ENCODE measurements at places on chromosomes 6 and 20.

GRCh38 chr6:137056121-137056880 lies 11.5 kb upstream of the IL20RA start:
- DNase-seq: no peak

DNA sequence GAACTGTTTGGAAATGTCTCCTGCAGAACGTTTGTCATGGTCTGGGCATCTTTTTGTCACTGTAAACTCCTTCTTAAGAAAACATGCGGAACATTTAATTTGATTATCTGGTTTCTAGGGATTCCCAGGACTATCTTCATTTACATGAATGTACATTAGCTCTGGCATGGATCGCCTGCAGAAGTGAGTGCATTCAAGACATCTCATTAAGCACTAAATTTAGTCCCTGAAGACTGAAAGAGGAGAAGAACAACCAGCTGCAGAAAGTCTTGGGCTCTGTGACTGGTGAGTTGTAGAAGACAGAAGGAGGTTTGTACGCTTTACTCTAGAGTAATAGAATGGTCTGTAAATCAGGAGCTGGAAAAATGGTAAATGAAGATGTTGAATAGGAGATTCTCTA lies 540.7 kb downstream of the BCKDHB start:
- DNase-seq: no peak

- no peak for DNase-seq
Measured at GRCh38 chr20:5735845-5736510, 14.2 kb upstream of the SHLD1 start.

GRCh38 chr6:4655196-4656025 lies 120.8 kb upstream of the CDYL start:
- no peak for DNase-seq

DNA sequence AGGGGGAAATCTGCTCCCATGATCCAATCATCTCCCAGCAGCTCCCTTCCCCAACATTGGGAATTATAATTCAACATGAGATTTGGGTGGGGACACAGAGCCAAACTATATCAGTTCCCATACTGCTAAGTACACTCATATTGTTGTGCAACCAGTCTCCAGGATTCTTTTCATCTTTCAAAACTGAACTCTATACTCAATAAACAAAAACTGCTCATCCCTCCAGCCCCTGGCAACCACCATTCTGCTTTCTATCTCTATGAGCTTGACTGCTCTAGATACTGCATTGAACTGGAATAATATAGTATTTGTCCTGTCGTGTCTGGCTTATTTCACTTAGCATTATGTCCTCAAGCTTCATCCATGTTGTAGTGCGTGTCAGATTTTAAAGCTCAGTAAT lies 42.9 kb downstream of the STX11 start:
- DNase-seq: no peak

GRCh38 chr6:110033101-110033500 lies 55.0 kb downstream of the GPR6 start:
- no peak for DNase-seq

DNA sequence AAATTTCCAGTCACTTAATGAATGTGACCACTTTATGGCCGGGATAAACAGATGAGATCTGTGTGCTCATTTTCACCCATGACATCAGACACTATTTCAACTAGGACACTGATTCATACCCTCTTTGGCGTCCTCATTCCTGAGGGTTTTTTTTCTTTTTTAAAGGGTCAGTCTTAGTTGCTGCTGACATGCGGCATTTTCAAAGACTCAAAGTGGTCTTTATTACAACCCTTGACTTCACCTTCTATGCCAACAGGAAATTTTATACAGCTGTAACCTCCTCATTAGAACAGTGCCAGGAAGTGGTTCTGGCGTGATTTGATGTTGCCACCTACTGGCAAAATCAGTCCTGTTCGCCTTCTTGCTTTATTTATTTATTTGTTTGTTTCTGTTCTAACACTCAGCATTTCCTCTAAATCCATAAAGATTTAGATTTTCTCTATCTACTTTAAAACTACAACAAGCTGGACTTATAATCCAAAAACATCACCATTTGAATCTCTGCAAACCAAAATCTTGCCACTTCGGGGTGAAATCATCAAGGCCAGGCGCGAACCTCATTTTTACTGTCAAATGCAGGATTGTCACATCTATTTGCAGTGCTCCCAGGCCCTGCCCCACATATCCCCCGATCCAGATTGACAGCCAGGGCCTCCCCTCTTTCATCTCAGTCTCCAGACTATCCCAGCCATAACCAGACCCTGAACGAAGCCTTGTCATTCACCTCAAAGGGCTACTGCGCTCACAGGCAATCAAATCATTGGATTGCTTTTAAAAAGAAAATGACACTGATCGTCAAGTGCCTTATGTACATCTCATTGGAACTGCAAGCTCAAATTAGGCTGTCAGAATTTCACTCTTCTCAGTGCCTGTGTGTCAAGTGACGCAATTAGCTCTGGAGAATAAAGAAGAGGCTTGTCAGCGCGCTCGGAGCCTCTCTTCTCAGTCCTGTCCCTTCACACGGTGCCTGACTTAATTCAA lies 77.5 kb downstream of the C6orf118 start:
- no peak for DNase-seq

DNA sequence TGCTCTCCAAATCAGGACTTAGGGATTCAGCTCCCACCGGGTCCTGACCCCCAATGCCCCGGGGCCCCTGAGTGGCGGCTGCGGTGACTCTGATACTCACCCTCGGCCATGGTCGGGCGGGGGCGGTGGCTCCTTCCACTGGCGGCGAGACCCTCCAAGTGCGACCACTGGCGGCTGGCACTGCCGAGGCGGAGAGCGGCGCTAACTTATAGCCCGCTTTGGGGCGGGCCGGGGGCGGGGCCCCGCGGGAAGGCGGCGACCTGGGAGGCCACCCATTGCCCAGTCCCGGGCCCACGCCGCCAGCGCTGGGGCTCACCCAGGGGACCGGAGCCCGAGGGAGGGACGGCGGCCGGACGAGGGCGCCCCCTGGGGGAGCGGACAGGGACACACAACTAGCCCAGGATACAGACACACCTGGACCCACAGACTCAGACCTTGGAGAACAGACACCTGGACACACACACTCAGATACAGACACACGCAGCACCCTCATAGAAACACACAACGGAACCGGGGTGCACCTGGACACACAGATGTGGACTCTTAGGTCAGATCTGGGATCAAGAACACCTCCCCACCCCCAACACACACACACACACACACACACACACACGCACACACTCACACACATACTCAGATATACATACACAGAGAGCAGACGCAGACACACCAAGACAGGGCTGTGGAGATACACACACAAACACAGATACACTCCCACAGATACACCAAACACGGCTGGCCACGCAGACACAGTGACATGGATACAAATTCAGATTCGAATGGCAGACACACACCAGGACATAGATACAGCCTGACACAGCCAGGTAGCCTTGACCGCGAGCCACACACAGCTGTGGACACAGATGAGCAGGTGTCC lies at the start of gene TGM2:
Gene TGM2, minus strand, starts transcription at position 182 of the 877 bp plus-strand sequence. Its CDS starts 72 bp downstream, at position 110.
- DNase-seq: peak; percentile 41

Data from activated naive CD4-positive, alpha-beta T cell treated with anti-CD3 and anti-CD28 coated beads for 36 hours (primary cell).